Hypothalamus (tissue), 51 donors: ENCODE measurements at places on chromosomes 5 and 9.

GRCh38 chr9:4328723-4329122 lies 28.9 kb upstream of the GLIS3 start:
- no peak for DNase-seq

DNA sequence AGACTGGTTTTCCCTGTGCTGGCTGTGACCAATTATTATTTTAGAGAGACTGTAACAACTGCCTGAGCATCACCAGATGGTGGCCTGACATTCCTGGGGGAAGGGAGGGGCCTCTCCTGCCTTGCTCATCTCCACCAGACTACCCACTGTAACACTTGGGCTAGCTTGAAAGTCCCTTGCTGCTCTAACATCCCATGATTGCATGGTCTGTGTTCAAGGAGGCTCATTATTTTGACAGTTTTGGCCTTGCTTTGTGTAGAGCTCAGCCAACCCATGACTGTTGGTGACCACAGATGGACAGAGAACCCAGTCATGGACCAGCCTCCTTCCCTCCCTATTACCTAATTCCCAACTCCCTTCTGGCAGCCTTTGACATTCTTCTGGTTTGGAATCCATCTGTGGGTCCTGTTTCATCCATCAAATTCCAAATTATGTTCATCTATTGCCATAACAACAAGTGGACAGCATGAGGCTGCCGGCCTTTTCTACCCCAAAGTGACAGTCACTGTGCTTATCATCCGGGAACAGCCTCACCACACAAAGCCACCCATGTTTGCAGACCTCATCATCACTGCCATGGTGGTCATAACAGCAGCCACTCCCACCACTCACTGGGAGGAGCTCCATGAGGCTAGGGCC lies 49.0 kb upstream of the ICE1 start:
- DNase-seq: no peak

DNA sequence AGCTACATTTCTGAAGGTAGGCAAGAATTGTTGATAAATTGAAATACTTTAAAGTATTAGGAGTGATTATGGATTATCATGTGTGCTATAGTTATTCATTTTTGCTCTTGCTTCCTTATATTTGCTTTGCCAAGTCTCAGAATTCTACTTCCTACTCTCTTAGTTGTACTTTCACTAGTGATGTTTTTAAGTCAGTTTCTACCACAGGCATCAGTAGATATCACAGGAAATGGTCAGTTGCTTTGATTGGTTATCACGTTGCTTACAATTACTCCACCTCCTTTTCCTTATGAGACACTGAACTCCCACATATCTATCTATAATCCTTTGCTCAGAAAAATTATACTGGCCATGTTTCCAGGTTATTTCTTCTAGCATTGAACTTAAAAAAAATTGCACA lies 472.8 kb downstream of the DMRTA1 start:
- DNase-seq: no peak

GRCh38 chr9:82332774-82333152 lies 344.2 kb downstream of the SPATA31D1 start:
- DNase-seq: no peak

DNA sequence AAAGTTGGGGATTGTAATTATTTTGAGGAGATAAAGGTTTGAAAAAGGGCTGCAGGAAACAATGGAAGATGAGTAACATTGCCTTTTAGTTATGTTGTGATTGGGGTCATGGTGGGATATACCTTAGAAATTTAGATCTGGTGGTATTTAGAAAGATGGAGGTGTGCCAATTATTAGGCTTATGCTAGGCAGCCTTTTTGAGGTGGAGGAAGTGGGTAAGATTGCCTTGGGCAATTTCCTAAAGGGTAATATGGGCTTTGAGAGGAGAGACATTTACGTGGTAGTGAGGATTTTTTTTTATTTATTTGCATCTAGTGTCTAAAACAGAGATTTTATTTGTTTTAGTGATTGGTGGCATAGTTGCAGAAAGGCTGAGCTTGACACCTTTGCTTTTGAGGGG lies 10.5 kb downstream of the HSPA4 start:
- DNase-seq: no peak

GRCh38 chr9:114207034-114207810 lies 51.9 kb downstream of the COL27A1 start:
- no peak for DNase-seq

DNA sequence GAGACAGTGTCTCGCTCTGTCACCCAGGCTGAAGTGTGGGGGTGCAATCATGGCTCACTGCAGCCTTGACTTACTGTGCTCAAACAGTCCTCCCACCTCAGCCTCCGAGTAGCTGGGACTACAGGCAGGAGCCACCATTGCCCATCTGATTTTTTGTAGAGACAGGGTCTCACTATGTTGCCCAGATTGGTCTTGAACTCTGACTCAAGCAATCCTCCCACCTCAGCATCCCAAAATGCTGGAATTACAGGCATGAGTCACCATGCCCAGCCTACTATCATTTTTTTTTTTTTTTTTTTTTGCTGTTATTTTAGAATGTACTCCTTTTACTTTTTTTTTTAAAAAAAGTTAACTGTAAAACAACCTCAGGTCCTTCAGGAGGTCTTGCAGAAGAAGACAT lies 449.0 kb downstream of the CCDC171 start:
- DNase-seq: no peak

DNA sequence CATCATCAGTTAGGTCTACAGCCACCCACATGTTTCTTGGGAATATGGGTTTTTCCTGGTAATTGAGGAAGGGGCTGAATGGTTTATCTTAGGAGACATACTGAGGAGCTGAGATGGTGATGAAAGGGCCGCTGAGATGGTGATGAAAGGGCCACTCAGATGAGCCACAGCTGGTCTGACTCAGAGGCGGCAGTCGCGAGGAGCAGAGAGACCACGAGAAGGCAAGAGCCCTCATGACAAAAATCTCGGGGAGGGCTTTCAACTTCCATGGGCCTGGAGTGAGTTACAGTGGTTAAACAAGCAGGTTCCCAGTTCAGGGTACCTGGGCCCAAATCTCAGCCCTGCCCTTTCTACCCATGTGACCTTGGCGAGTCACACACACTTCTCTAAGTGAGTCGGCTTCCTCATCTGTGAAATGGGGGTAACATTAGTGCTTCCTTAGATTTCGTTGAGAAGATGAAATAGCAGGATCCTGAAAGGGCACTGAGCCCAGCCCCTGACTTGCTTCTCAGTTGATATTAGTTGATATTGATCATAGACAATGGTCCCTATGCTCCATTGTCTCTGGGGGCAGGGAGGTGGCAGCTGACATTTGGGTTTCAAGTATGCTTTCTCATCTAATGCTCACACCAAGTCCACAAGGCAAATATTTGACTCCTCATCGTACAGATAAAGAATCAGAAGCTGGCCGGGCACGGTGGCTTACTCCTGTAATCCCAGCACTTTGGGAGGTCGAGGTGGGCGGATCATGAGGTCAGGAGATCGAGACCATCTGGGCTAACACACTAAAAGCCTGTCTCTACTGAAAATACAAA lies 169.5 kb downstream of the RGS3 start:
- DNase-seq: no peak

DNA sequence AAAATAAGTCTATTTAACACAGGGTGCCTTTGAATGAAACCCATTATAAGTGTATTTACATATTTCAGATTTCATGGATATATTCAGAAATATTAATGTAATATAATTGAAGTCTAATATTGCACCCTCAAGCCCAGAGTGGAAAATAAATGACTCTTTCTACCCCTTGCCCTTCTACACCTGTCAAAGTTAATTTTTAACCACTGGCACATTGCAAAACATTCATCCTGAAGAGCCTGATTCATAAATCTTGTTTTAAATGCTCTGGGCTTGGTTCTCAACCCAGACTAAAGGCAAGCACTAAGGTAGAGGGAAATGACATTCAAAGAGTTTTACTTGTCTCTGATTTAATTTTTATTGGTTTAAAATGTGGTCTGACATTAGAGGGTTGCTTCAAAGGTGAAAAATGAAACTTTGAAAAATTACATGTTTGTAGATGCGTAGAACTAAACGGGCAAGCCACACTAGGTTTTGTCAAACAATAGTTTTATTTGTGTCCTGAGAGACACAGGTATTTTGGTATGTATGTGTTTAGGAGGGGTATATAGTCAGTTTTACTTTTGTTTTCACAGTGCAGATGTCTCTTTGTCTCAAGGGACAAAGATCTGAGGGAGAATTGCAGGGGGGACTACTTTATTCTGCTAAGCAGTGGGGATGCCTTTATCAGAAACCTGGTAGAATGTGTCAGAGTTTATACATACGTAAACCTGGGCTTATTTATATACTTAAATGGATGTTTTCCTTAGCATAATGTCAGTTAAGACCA lies 69.7 kb downstream of the PIK3R1 start:
- no peak for DNase-seq

DNA sequence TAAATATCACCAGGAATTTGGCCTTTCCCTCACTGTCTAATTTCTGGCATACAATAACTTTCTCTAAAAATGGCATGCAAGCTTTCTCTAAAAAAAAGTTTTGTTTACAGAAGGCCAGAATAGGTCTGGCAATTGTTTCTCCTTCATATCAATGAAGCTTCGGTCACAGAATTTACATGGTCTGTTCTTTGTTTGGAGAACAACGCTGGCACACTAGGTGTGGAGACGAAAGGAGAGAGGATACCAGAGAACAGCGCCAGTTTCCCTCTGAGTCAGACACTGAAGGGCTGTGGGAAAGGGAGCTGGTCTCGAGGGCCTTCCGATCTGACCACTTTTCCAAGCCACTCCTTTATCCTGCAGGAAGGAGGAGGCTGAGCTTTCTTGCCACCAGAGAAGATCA lies 60.1 kb upstream of the ITGA1 start:
- DNase-seq: no peak

GRCh38 chr9:127368852-127369402 lies 28.0 kb upstream of the SLC2A8 start:
- DNase-seq: no peak

- no peak for DNase-seq
These were observed 60.2 kb downstream of the FEM1C start for GRCh38 chr5:115484368-115484767.

DNA sequence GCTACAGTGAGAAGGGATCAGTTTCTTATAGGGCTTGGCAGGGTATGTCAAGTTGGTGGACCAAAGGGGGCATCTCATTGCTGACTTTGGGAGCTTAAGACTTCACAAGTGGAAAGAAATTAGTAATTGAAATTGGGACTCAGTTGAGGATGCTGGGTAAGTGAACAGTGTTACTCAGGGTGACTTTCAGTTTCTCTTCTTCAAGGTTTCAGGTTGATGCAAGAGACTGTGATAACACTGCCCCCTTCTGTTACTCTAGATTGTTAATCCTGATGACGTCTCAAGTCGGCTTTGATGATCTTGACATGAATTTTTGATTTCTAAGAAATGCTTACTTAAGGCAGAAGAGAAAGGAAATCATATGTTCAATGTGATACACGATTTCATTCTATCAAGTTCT lies 21.3 kb downstream of the KCTD16 start:
- DNase-seq: no peak

GRCh38 chr5:133341915-133342710 lies 270.2 kb downstream of the FSTL4 start:
- no peak for DNase-seq
